MCF 10A (cell line): ENCODE measurements at places on chromosomes 2 and 18. TPM values are rescaled to one million over a fixed set of nuclear protein-coding genes. Genes with fewer than 3 reads are reported as not detected.
A peak's percentile ranks its signal among the peaks of the same experiment; 100 is the strongest.

DNA sequence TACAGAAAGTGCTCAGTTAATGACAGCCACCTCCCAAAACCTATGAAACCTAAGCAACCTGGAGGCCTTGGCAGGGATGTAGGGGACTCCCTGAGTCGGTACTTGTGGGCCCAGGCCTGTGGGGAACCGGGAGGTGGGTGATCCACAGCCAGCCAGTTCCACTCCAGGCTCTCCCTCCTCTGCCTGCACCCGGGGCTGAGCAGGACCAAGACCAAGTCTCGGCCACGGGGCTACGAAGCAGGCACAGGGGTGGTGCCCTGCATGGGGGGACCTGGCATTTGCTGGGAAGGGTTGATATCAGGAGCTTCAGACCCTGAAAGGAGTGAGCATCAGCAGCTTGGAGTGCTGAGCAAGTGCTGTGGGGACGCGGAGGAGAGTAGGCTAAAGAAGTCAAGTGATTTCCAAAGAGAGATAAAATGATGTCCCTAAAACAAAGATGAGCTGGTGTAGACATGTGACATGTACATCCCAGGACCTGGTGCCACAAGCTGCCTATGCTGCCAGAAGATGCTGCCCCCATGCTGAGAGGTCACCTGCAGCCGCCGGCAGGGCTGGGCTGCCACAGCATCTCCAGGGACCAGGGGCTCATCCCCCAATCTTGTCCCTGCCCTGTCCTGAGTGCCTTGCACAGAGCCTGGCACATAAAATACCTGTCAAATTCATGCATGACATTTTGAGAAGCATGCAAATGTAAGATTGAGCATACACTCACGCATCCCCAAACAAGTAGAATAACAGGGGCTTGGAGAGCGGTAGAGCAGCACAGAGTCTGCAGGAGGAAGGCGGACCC is 21.5 kb downstream of the KCNIP3 start:
- no peaks in the 10 kb centered on the region for H3K27me3 ChIP-seq
- H3K27ac ChIP-seq: peak overlapping the region; percentile 86
- no peaks in the 10 kb centered on the region for H3K36me3 ChIP-seq
- peak overlapping the region; percentile 68 for H3K4me3 ChIP-seq
- DNase-seq: no peak

DNA sequence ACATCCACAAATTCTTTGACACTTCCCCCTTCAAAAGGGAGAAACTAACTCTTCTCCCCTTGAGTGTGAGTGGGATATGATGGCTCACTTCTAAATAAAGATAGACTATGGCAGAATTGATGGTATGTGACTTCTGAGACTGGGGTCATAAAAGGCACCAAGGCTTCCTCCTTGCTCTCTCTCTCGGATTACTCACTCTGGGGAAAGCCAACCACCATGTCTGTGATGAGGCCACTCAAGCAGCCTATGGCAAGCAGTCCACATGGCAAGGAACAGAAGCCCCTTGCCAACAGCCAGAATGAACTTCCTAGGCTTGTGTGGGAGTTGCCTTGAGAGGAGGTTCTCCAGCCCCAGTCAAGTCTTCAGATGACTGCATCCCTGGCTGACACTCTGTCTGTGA is 43.6 kb downstream of the KIAA2012 start:
- H3K4me1 ChIP-seq: peaks cover 6% of the 10 kb centered on the region
- peaks cover 25% of the 10 kb centered on the region for H3K27me3 ChIP-seq
- H3K4me3 ChIP-seq: no peak overlapping the region
- peaks cover 7% of the 10 kb centered on the region for H3K36me3 ChIP-seq
- DNase-seq: no peak

- H3K27ac ChIP-seq: no peak overlapping the region
- H3K27me3 ChIP-seq: peaks cover 5% of the 10 kb centered on the region
- no peak for DNase-seq
- H3K4me3 ChIP-seq: no peak overlapping the region
Observed at GRCh38 chr2:227597998-227598397, 695 bp upstream of the SCYGR2 start.

- no peak overlapping the region for H3K4me3 ChIP-seq
- no peaks in the 10 kb centered on the region for H3K4me1 ChIP-seq
- peaks cover 6% of the 10 kb centered on the region for H3K36me3 ChIP-seq
Observed at GRCh38 chr2:11166476-11166875, 11.2 kb downstream of the SLC66A3 start.

Gene SH3RF3
- 21.0 and 21.7 TPM in 2 replicates for total RNA-seq

- H3K36me3 ChIP-seq: no peaks in the 10 kb centered on the region
- H3K27ac ChIP-seq: peak within 1 kb of the TSS; percentile 57
- H3K4me3 ChIP-seq: peak within 1 kb of the TSS; percentile 72
- DNase-seq: peak; percentile 55
- H3K27me3 ChIP-seq: no peaks in the 10 kb centered on the region
- H3K4me1 ChIP-seq: peaks cover 5% of the 10 kb centered on the region
Observed at GRCh38 chr2:202871300-202872141, at the start of gene ICA1L. Gene ICA1L (minus strand): TSS chr2:202871766. CDS start chr2:202829009, 42,757 bp downstream.

GRCh38 chr2:136787970-136788369 is 22.6 kb downstream of the THSD7B start:
- peaks cover 60% of the 10 kb centered on the region for H3K27me3 ChIP-seq
- peaks cover 8% of the 10 kb centered on the region for H3K4me1 ChIP-seq
- DNase-seq: no peak
- no peak overlapping the region for H3K4me3 ChIP-seq
- no peaks in the 10 kb centered on the region for H3K36me3 ChIP-seq
- H3K27ac ChIP-seq: no peak overlapping the region

GRCh38 chr2:240713928-240714746 is 22.5 kb downstream of the AQP12A start:
- peaks cover 36% of the 10 kb centered on the region for H3K27me3 ChIP-seq
- no peak overlapping the region for H3K27ac ChIP-seq
- DNase-seq: no peak
- no peaks in the 10 kb centered on the region for H3K36me3 ChIP-seq
- H3K4me1 ChIP-seq: no peaks in the 10 kb centered on the region
- no peak overlapping the region for H3K4me3 ChIP-seq

Gene STPG4
- total RNA-seq: 0.83 TPM in 1 of 2 replicates, not detected in the other

Gene CIDEA
- not detected in 2 replicates for total RNA-seq

- peak overlapping the region; percentile 68 for H3K27ac ChIP-seq
- H3K36me3 ChIP-seq: no peaks in the 10 kb centered on the region
- H3K27me3 ChIP-seq: no peaks in the 10 kb centered on the region
- peaks cover 33% of the 10 kb centered on the region for H3K4me1 ChIP-seq
- no peak overlapping the region for H3K4me3 ChIP-seq
- no peak for DNase-seq
Observed at GRCh38 chr2:149768320-149768799, 180.8 kb upstream of the MMADHC start.

- H3K27ac ChIP-seq: peak overlapping the region; percentile 98
- DNase-seq: peak; percentile 70
- H3K4me3 ChIP-seq: peak overlapping the region; percentile 97
- H3K4me1 ChIP-seq: peaks cover 37% of the 10 kb centered on the region
- H3K27me3 ChIP-seq: no peaks in the 10 kb centered on the region
Observed at GRCh38 chr18:31041271-31042083, 1.1 kb downstream of the DSC3 start.

Gene NGEF
- 2.7 and 7.4 TPM in 2 replicates for total RNA-seq

Gene L3MBTL4
- total RNA-seq: not detected in 2 replicates

- H3K27me3 ChIP-seq: no peaks in the 10 kb centered on the region
- no peaks in the 10 kb centered on the region for H3K36me3 ChIP-seq
- DNase-seq: no peak
- no peak overlapping the region for H3K4me3 ChIP-seq
Observed at GRCh38 chr2:46689993-46690392, 210.6 kb downstream of the TMEM247 start.

DNA sequence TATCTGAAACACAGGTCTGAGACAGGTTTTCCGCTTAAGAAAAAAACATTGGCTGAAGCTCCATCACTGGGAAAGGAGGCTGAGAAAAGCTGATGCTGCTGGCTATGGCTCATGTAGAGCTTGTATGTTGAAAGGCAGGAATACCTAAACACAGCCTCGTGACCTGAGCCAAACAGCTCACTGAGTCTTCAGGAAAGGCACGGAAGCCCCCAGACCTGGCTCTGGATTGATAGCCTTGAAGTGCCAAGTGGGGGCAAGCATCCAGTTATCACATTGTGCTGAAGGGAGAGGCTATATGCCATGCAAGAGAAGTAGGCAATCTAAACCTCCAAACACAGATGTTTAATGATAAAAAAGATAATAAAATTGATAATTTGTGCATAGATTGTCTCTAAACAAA is 21.9 kb downstream of the CYTIP start:
- H3K27me3 ChIP-seq: no peaks in the 10 kb centered on the region
- no peaks in the 10 kb centered on the region for H3K4me1 ChIP-seq
- no peaks in the 10 kb centered on the region for H3K36me3 ChIP-seq
- no peak for DNase-seq

Gene MPP4
- 0.29 TPM in 1 of 2 replicates, not detected in the other for total RNA-seq

GRCh38 chr2:84931384-84931821 is 25.9 kb downstream of the TMSB10 start:
- peaks cover 11% of the 10 kb centered on the region for H3K4me1 ChIP-seq
- no peak for DNase-seq
- no peaks in the 10 kb centered on the region for H3K36me3 ChIP-seq
- H3K27me3 ChIP-seq: no peaks in the 10 kb centered on the region
- peak overlapping the region; percentile 24 for H3K27ac ChIP-seq
- H3K4me3 ChIP-seq: no peak overlapping the region

DNA sequence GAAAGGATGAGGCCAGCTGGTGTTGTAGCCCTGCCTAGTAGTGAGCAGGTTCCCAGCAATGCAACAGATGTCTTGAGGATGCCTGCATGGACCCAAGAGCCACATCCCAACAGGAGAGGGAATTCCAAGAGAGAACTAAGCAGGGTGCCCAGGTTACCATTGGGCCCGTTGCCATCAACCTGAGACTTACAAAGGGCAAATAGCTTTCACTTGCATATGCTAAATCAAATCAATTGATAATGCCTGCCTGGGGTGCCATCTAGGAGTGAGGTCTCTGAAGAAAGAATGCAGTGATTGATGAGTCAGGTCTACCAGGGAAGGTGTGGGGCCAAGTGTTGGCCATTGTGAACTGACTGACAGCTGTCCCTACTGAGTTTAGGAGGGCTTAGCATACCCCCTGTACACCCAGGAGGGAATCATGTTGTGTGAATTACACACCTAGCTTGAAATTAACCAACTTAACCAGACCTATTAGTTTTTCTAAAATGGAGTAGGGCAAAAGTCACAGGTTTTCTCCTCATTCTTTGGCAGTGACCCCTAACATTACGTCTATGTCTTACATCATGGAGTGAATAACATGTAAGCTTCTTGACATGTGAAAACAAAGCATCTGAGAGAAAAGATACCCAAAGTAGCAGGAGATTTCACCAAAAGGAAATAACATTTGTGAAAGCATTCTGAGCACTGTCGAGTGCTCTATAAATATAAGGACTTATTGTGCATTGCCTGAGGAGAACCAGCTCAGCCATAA is 32.3 kb downstream of the FHOD3 start:
- no peaks in the 10 kb centered on the region for H3K27me3 ChIP-seq
- no peak overlapping the region for H3K27ac ChIP-seq
- DNase-seq: no peak

DNA sequence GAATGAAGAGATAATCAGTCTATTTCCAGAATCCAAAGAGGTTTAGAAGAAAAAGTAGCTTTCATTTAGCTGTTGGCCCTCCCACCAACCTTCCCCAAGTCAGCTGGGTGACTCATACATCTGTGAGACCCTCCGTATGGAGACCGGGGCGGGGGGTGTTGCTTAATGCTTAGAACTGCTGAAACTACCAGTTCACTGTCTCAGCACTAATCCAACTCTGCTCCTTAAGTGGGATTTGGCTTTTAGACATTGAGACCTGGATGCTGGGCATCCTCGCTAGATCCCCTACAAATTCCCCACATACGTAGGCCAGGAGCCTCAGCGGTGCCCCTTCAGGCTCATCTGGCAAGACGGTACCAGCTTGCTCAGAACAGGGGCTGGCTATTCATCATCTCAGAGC is at the start of gene SAG:
Gene SAG (plus strand): TSS at position 252 of the 400 bp plus-strand sequence. CDS start 1,374 bp downstream, outside the sequence.
- H3K4me1 ChIP-seq: no peaks in the 10 kb centered on the region
- no peak for DNase-seq
- peaks cover 6% of the 10 kb centered on the region for H3K36me3 ChIP-seq
- H3K27me3 ChIP-seq: peaks cover 19% of the 10 kb centered on the region

Gene TNFAIP6
- total RNA-seq: 1.8 and 3.7 TPM in 2 replicates

- peak overlapping the region; percentile 35 for H3K4me3 ChIP-seq
- peak overlapping the region; percentile 88 for H3K27ac ChIP-seq
- peaks cover 6% of the 10 kb centered on the region for H3K36me3 ChIP-seq
Observed at GRCh38 chr2:45458909-45459563, 152.0 kb downstream of the SRBD1 start.

GRCh38 chr18:49563701-49564517 is 2.1 kb downstream of the LIPG start:
- peaks cover 10% of the 10 kb centered on the region for H3K36me3 ChIP-seq
- H3K4me3 ChIP-seq: peak overlapping the region; percentile 66
- no peak overlapping the region for H3K27ac ChIP-seq

GRCh38 chr2:112694182-112694581 is 26.6 kb upstream of the NT5DC4 start:
- no peak overlapping the region for H3K27ac ChIP-seq
- H3K4me1 ChIP-seq: peaks cover 22% of the 10 kb centered on the region
- DNase-seq: no peak

- no peak overlapping the region for H3K27ac ChIP-seq
- no peak overlapping the region for H3K4me3 ChIP-seq
- H3K36me3 ChIP-seq: no peaks in the 10 kb centered on the region
Observed at GRCh38 chr2:211846036-211846400, 692.6 kb downstream of the ERBB4 start.

GRCh38 chr2:15973481-15974401 is 33.4 kb downstream of the MYCN start:
- peaks cover 14% of the 10 kb centered on the region for H3K27me3 ChIP-seq
- no peaks in the 10 kb centered on the region for H3K36me3 ChIP-seq
- H3K27ac ChIP-seq: no peak overlapping the region
- no peak for DNase-seq

Gene TUBA4B
- not detected in 2 replicates for total RNA-seq

GRCh38 chr2:211756266-211756665 is 782.3 kb downstream of the ERBB4 start:
- no peaks in the 10 kb centered on the region for H3K36me3 ChIP-seq
- DNase-seq: no peak
- H3K4me1 ChIP-seq: no peaks in the 10 kb centered on the region
- no peak overlapping the region for H3K4me3 ChIP-seq

DNA sequence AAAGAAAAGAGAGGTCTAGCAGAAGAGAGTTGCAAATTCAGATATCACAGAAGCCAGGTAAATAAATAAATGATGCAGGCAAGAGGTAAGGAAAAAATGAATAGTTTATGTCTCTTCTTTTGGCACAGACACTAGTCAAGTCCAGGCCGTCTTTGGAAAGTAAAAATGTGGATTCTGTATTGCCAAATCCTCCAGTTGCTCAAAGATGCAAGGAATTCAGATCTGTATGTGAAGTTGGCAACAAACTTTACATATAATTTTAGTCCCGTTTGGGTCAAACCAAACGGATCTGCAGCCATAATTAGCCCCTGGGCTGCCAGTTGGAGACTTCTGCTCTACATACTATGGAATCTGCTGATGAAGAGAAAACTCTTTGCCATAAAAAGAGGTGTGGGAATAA is 200.5 kb upstream of the RND3 start:
- no peaks in the 10 kb centered on the region for H3K36me3 ChIP-seq
- no peaks in the 10 kb centered on the region for H3K4me1 ChIP-seq
- H3K27ac ChIP-seq: no peak overlapping the region
- H3K27me3 ChIP-seq: no peaks in the 10 kb centered on the region

Gene PROKR1
- total RNA-seq: not detected in 2 replicates
